RKO (cell line): ENCODE measurements at places on chromosomes 6 and 20.

DNA sequence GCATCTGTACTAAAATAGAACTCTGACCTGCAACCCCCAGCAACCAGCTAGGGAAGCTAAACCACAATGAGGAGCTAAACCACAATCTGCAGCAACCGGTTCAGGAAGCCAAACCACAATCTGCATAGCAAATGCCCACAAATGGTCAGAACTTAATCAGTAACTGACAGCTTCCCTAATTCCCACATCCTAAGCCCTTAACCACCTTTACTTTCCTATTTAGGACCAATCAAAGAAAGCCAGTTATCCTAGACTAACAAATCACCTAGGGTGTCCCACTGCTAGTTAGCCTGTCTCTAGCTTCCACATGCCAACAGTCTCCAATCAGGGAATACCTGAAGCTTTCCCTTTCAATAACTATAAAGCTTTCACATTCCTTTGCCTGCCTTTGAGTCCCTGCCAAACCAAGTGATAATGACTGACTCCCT is 424.6 kb upstream of the PTCHD4 start:
- DNase-seq: no peak

- no peak for DNase-seq
Observed at GRCh38 chr20:36331209-36331608, 25.1 kb downstream of the DLGAP4 start.

DNA sequence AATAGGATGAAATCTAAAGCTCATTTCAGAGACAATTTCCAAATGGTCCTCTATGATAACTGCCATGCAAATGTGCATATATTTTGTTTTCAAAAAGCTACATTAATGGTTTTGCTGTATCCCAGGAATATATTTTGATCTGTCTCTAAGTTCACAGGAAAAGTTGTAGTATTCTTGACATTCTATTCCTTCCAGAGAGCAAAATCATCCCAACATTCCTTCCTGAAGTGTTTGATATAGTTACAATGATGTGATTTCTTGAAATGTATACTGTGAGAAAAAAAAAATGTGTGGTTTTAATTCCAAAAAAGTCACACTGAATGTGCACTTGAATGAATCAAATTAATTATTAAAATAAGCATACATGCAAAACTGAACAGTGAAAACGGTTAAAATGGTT is 996.0 kb upstream of the CITED2 start:
- DNase-seq: no peak

GRCh38 chr20:43721429-43722152 is 5.2 kb downstream of the GTSF1L start:
- DNase-seq: no peak

- no peak for DNase-seq
Observed at GRCh38 chr20:3606021-3606420, 57.2 kb downstream of the GFRA4 start.

DNA sequence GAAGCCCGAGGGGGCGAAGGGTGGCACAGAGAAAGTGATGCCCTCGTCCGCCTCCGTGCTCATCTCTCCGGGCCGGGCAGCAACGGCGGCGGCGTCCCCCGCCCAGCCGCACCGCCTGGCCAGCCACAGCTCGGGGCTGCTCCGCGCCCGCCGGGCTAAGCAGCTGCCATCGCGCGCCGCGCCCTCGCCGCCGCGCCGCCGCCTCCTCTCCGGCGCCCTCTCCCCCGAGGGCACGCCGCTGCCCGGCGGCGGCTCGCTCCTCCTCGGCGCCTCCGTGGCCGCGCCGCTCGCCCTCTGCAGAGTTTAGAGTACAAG is 225 bp downstream of the MAP3K5 start:
- DNase-seq: no peak

GRCh38 chr6:166569206-166569605 is 17.3 kb downstream of the RAMACL start:
- no peak for DNase-seq
